ENCODE measurements at places on chromosomes 5 and 9.

GRCh38 chr9:124897570-124898460 is 35.9 kb downstream of the ARPC5L start:
- DNase-seq, result no peak

DNA sequence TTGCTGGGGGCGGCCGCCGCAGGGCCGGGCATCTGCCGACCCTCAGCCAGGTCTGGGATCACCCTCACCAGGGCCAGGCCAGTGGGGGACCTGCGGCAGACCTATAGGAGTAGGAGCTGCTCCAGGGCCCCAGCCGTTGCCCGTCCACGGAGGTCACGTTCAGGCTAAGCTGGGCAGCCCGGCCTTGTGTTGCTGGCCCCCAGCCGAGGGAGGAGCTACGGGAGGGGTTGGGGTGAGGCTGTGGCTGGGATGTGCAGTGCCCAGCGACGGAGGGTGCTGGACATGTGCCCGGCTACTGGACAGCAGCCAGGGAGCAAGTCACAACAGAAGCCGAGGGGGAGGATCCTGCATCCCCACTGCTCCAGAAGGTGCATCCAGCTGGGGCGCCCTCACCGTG is 39.6 kb upstream of the SLC6A19 start:
- DNase-seq, result no peak

- DNase-seq, result no peak
These were observed 31.9 kb upstream of the CEP120 start for GRCh38 chr5:123455095-123455494.

- DNase-seq, result no peak
These were observed 44.6 kb upstream of the GLDC start for GRCh38 chr9:6689893-6690674.

- no peak for DNase-seq
These were observed 105.1 kb downstream of the MAST4 start for GRCh38 chr5:66701244-66701643.

- DNase-seq, result no peak
These were observed 1309.2 kb upstream of the WWC1 start for GRCh38 chr5:166982226-166982625.

DNA sequence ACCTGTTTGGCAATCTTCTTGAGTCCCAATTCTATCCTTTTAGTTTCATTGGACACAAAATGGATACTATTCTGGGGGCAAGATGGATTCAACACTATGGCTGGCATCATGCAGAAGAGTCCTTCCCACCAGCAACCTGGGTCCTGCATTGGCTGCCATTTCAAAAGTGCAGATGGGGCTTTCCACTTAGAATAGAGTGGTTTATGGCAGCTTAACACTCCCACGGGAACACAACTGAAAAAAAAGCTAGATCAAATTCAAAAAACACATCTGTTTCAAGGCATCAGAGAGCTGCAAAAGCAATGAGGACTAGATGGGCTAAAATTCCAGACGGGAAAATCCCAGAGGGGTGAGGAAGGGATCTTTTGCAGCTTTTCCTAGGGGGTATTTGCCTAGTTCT is 11.2 kb upstream of the HMHB1 start:
- no peak for DNase-seq

DNA sequence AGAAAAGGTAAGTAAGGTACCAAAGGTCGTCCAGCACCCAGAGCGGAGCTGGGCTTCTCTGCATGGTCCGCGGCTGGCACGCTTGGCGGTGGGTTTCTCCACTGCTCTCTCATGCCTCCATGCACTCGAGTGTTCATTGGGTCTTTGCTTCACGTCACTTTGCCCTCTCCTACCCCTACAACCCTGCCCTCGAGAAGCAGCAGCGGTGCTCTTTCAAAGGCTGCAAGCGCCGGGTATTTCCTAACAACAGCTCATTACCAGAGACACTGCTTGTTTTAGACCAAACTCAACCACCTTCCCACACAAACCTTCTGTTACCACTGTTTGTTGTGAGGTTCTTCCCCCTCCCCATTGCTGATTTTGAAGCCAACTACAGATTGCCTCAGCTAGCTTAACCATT is 21.5 kb upstream of the ZBTB34 start:
- DNase-seq, result no peak

DNA sequence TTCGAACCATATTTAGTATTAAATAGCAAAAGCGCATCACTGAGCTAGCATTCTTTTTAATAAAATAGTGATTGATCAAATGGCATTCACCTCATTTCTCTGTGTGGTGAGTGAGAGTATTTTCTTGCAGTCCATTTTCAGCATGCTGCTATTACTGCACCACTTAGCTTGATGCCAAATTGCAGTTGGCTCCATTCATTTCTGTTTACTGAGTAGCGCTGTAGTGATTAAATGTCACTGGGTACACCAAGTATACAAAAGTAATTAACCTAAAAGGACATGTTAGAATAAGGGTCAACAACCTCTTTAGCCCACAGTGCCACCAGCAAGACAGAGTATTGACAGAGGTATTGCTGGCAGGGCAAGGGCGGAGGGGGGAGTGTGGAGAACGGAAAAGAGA is 122.0 kb downstream of the TLE4 start:
- no peak for DNase-seq

GRCh38 chr9:1647776-1648175 is 367.4 kb upstream of the SMARCA2 start:
- DNase-seq, result no peak

DNA sequence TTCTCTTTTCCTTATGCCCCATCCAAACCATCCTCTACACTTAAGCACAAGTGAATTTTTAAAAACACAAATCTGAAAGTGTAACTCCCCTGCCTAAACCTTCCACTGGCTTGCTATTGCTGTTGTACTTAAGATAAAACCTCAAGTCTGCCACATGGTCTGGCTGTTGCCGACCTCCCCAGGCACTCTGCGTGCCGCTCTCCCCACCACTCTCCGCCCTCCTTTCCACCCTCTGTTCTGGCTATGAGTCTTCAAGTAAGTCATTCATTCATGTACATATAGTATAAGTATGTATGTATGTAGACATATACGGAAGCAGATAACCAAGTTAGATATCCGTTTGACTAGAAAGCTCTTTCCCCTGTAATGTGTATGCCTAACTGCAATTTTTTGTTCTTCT is 94.7 kb upstream of the ANKRD55 start:
- DNase-seq, result no peak

GRCh38 chr9:135896205-135896604 is 11.1 kb downstream of the CAMSAP1 start:
- DNase-seq, result no peak

DNA sequence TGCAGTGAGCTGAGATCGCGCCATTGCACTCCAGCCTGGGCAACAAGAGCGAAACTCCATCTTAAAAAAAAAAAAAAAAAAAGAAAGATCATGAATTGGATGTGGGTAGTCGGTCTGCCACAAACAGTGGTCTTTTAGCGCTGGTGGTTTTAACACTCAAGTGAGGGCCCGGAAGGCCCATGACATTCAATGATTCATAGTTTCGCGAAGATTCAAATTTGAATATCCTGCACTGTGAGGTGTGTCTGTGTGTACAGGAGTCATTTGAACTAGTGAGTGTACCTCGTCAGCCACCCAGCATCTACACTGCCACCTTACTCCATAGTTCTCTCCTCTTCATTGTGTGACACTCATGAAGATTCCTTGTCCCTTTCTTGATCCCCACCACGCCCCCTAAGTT is 41.3 kb downstream of the CFAP77 start:
- DNase-seq, result no peak

GRCh38 chr5:71537687-71538086 is 49.5 kb upstream of the MCCC2 start:
- no peak for DNase-seq

DNA sequence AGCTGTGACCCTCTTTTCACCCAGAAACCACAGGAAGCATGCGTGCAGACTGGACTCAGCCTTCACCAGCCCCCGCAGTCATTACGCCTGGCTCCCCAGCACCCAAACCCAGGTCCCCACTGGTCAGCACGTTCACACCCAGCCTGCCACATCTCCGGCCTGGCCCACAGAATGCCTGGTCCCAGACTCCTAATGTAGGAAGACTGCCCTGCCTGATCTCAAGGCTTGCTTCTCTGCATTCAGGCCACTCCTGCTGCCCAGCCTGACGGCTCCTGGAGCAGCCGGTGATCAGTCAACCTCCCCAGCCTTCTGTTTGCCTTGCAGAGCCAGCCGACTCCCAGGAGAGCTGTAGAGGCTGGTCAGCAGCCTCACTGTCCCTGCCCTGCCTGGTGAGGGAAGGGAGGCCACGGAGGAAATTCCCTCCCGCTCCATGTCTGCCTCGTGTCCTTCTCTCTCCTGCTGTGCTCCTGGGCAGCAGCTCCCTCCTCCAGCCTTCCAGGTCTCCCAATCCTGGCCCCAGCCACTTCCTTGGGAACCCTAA is 25.4 kb downstream of the ADAMTS2 start:
- no peak for DNase-seq
